ENCODE measurements at places on chromosomes 16 and 17.

- DNase-seq, result no peak
These were observed 17.9 kb upstream of the ATP2A3 start for GRCh38 chr17:3982113-3982512.

DNA sequence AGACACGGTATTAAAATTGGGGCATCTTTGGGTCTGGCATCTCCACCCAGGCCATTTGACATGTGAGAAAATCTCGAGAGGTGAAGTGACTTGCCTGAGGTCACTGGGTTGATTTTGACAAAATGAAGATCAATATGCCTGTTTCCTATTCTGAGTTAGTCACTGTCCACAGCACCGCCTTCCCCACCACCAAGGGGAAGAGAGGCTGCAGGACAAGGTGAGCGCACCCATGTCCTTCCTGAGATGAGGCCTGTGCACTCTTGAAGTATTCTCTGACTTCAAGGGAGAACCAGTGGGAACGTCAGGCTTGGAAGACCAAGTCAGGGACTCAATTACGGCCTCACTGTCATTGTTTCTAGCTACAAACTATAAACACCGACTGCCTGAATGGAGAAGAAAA lies 49.9 kb upstream of the WSB1 start:
- DNase-seq, result no peak

- DNase-seq, result no peak
These were observed 5.5 kb upstream of the ZNF771 start for GRCh38 chr16:30401768-30402425.

- no peak for DNase-seq
These were observed 27.5 kb upstream of the KRT17 start for GRCh38 chr17:41651625-41652460.

GRCh38 chr16:77899416-77899815 lies 111.1 kb downstream of the VAT1L start:
- DNase-seq, result no peak

DNA sequence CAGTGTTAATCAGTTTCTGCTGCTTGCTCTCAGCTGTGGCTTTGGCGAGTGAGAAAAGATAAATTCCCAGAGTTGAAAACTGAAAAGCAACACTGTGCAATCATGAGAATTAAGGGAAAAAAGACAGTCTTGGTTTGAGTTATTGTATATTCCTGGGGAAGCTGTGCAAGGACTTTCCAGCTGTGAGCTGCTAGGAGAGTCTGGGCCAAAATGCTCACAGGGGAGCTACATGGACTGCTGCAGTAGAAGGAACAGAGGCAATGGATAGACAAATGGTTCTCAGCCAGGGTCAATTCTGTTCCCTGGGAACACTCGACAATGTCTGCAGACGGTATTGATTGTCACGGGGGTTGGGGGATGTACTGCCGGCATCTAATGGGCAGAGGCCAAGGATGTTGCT lies 102.0 kb upstream of the ADAMTS18 start:
- DNase-seq, result no peak

DNA sequence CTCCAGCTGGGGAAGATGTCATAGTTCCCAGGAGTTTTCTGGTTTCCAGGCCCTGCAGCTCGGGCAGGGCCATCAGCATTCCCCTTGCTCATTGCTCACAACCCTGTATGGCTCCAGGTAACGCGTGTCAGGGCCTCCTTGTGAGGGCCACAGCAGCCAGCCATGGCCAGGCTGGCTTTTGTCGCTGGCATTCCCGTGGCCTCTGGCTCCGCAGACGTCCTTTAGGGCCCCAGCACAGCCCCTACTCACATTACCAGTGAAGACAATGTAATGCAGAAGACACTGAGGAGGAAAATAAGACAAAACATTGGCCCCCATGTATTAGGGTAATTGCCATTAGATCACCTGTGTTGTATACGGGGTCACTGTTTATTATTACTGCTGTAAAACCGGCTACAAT lies 1799.0 kb downstream of the TP53TG3F start:
- DNase-seq, result no peak

GRCh38 chr16:28531777-28532744 lies 6.7 kb downstream of the NUPR1 start:
- DNase-seq, result no peak

DNA sequence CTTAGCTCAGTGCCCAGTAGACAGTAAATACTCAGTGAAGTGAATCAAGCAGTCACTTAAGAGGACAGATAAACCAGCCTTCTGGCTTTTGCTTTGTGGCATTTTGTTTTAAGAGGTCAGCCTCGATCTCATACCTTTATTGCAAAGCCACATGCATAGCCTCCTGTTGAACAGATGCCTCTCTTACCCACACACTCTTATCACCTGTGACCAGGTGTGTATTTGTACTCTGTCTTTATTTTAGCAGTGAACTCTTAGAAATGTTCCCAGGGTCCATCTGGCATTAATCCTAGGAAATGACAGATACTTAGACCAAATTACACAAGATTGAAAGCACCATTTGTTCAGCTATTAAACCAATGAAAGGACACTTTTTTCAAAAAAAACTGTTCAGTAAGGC lies 1426.5 kb downstream of the CDH11 start:
- DNase-seq, result no peak

- no peak for DNase-seq
These were observed 45.3 kb upstream of the ZCCHC14 start for GRCh38 chr16:87538160-87538559.

DNA sequence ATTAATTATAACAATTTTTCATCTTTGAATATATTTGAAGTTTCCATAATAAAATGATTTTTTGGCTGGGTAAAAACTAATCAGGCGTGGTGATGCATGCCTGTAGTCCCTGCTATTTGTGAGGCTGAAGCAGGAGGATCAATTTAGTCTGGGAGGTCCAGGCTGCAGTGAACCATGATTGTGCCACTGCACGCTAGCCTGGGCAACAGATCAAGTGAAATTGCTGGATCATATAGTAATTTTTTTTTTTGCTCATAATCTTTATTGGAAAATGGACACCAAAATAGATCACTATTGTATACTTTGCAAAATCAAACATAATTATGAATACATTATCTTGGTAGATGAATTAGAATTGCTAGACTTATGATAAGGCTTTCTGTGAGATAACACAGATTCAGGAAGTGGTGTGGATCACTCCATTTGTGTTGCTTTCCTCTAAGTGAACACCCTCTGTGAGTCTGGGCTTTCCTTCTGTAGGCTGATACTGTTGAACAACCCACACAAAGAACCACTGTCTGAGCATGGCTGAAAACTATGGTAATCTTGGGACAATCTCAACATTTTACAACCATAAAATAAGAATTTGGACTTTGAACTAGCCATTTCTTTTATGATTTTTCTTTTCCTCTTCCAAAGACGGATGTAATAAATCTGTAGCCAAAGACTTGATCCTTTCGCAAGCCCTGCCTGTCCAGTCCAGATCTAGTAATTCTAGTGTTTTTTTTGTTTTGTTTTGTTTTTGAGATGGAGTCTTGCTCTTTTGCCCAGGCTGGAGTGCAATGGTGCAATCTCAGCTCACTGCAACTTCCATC lies 5.6 kb upstream of the ST3GAL2 start:
- no peak for DNase-seq

- DNase-seq, result peak; percentile 21
These were observed 994 bp downstream of the IGFBP4 start for GRCh38 chr17:40443988-40444899.

DNA sequence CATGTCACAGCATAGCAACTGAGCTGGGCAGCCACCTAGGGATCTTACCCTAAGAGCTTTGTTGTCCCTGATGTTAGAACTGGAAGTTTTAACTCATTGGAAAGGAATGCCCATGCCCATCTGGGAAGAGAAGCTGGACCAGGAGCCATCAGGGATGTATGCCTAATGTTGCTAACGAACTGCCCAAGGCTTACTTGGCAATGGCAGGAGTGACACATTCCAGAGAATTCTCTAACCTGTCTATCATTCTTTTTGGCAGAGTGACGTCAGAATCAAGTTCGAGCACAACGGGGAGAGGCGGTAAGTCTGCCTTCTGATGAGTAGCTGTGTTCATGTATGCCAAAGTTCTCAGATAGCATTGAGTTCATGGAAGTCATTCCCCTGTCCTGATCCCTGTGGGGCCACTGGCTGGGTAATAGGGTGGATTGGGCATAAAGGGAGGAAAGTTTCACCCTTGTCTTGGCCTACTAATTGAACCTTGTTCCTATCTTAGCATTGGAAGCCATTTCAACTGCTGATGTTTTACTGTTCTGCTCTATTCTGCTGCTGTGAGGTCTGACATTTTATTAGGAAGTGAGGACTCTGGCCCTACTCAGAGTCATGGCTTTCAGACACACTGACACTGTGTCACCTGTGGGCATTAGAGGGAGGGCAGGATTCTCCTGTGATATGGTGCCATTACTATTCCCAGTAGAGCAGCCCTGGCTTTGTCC lies 23.7 kb downstream of the MAP3K3 start:
- DNase-seq, result no peak

GRCh38 chr16:60640038-60640437 lies 1396.2 kb downstream of the CDH8 start:
- DNase-seq, result no peak

DNA sequence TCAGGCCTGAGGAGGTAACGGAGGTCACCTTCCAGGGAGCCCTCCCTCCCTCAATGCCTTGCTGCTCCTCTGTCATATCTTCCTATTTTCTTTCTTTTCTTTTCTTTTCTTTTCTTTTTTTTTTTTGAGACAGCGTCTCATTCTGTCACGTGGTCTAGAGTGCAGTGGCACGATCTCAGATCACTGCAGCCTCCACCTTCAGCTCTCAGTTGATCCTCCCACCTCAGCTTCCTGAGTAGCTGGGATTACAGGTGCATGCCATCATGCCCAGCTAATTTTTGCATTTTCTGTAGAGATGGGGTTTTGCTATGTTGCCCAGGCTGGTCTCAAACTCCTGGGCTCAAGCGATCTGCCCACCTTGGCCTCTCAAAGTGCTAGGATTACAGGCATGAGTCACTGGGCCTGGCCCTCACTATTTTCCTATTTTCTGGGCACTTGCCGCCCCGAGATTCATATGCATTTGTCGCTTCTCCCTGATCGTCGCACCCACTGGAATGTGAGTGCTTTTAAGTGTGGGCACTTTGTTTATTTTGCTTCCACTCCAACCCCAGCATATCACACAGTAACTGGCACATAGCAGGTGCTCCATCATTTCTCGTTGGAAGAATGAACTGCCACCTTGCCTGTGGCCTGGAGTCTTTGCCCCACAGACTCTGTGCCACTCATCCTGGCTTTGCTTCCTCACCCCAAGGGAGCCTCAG lies 31.7 kb downstream of the CPNE2 start:
- no peak for DNase-seq

DNA sequence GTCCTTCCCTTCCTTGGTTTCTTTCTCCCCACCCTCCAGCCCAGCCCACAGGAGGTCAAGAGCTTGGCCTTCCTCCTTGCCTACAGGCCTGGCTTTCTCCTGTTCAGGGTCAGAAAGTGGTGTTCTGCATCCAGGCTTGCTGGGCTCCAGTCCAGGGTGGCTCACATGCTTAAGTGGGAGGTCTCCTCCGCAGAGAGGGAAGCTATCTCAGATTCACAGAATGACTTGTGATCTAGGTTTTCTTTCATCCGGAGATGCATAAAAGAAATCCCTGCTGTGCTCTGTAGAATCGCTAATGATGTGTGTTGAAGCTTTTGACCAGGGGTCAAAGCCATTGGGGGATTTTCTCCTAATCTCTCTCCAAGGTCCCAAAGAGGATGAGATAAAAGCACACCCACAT lies 382.3 kb upstream of the EEF2KMT start:
- no peak for DNase-seq

- no peak for DNase-seq
These were observed 24.8 kb downstream of the RAD51D start for GRCh38 chr17:35094902-35095301.

DNA sequence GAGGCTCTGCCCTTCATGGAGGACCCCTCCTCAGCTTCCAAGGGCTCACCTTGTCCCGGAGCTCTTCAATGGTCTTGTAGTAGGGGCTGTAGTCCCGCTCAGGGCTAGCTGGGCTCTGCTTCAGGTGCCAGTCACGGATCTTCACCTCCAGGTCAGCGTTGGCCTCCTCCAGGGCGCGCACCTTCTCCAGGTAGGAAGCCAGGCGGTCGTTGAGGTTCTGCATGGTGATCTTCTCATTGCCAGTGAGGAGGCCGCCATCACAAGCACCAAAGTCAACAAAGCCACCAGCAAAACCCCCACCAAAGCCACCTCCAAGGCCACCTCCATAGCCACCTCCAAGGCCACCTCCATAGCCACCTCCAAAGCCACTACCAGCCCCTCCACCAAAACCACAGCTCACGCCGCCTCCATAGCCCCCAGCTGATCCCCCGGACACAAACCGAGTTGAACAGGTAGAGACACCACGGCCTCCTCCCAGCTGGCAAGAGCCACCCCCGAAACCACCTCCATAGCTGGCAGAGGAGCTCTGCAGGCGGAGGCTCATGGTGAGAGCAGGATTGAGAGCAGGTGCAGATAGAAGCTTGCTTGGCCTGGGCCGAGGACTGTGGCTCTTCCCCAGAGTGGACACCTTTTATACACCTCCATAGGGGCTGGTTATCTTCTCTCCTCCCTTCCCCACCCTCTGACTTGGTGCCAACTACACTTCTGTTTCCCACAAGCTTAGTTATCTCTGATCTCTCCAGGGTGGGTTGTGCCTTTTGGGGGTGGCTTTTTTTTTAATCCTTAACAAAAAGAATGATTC lies at the start of gene KRT13:
KRT13 (minus strand) TSS at position 606 of the 802 bp plus-strand sequence; CDS start at position 544, 62 bp downstream.
- DNase-seq, result no peak

- no peak for DNase-seq
These were observed 328.8 kb downstream of the CPPED1 start for GRCh38 chr16:12474806-12475410.

- no peak for DNase-seq
These were observed 99.3 kb downstream of the STXBP4 start for GRCh38 chr17:55067697-55068439.

DNA sequence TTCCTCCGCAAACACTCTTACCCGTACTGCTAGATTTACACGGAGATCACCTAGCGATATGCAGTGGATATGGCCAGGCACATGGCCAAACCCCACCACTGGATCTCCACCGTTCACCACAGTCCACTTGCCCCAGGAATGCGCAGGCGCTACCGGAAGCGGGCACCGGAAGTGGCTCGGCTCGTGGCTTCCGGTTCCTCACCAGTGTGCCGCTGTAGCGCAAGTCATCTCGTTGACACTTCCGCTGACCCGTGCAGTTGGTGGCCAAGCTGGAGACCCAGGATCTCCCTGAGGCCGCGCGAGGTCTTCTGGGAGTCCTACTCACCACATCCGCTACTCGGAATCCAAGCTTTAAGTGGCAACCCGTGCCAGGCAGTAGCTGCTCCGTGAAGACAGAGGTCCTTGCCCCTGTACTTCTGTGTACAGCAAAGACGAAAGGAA lies 11.5 kb downstream of the ZNF597 start:
- peak; percentile 77 for DNase-seq

Measured in activated CD4-positive, alpha-beta T cell treated with anti-CD3 and anti-CD28 coated beads for 48 hours (primary cell).